ENCODE measurements at places on chromosomes 16 and 17.

DNA sequence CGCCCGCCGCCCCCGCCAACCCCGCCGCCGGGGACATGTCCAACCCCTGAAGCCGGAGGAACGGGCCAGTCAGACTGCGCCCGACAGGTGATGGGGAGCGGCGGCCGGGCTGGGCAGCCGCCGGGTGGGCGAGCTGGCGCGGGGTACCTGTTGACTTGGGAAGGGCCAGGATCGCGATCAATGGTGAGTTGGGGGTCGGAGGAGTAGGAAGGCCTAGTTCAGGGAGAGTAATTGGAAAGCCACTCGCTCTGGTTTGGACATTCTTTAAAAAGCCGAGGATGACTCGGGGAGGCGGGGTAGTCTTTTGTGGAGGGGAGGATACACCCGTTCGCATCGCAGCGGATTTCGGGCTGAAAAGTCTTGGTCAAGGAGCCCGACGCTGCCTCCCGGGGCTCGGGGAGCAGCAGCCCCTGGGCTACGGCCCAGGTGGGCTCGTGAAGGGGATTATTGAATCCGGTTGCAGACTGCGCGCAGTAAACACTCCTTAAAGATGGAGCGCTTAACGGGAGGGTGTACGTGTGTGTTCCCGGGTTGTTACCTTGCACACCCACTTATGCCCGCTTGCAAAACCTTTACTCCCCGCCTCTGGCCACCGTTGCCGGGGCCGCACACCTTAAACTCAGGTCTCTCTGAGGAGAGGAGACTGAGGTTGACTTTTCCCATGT lies 123.8 kb downstream of the GOSR1 start:
- peak overlapping the region; percentile 99 for H3K27ac ChIP-seq
- no peak for DNase-seq
- peaks cover 15% of the 10 kb centered on the region for H3K4me1 ChIP-seq
- no peaks in the 10 kb centered on the region for H3K36me3 ChIP-seq
- H3K27me3 ChIP-seq = no peaks in the 10 kb centered on the region

GRCh38 chr17:34782271-34782670 lies 179.0 kb downstream of the CCT6B start:
- H3K36me3 ChIP-seq = no peaks in the 10 kb centered on the region
- no peak overlapping the region for H3K27ac ChIP-seq
- H3K4me3 ChIP-seq = no peak overlapping the region

GRCh38 chr16:908526-909155 lies 62.1 kb downstream of the LMF1 start:
- DNase-seq = no peak
- no peak overlapping the region for H3K27ac ChIP-seq
- no peaks in the 10 kb centered on the region for H3K27me3 ChIP-seq

DNA sequence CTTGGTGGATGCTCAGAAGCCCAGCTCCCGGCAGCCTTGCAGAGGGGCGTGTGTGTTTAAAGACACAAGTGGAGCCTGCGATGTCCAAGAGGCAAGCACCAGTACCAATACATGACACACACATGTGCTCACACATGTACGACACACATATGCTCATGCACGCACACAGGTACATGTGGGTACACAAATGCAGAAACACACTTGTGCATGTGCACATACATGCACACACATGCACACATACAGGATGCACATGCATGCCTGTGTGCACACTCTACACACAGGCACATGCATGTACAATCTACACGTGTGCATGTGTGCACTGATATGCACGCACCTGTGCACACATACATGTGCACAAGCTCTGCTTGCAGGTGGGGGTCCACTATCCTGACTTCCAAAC lies 10.8 kb downstream of the RBFOX3 start:
- DNase-seq = no peak
- no peaks in the 10 kb centered on the region for H3K36me3 ChIP-seq
- peaks cover 78% of the 10 kb centered on the region for H3K27me3 ChIP-seq

GRCh38 chr16:10578474-10579316 lies 1.7 kb downstream of the EMP2 start:
- no peaks in the 10 kb centered on the region for H3K36me3 ChIP-seq
- DNase-seq = no peak
- no peaks in the 10 kb centered on the region for H3K27me3 ChIP-seq
- no peak overlapping the region for H3K4me3 ChIP-seq

GRCh38 chr16:55480228-55480655 lies 1.2 kb downstream of the MMP2 start:
- H3K27ac ChIP-seq = no peak overlapping the region
- no peak overlapping the region for H3K4me3 ChIP-seq
- H3K4me1 ChIP-seq = no peaks in the 10 kb centered on the region
- H3K36me3 ChIP-seq = no peaks in the 10 kb centered on the region
- no peak for DNase-seq

DNA sequence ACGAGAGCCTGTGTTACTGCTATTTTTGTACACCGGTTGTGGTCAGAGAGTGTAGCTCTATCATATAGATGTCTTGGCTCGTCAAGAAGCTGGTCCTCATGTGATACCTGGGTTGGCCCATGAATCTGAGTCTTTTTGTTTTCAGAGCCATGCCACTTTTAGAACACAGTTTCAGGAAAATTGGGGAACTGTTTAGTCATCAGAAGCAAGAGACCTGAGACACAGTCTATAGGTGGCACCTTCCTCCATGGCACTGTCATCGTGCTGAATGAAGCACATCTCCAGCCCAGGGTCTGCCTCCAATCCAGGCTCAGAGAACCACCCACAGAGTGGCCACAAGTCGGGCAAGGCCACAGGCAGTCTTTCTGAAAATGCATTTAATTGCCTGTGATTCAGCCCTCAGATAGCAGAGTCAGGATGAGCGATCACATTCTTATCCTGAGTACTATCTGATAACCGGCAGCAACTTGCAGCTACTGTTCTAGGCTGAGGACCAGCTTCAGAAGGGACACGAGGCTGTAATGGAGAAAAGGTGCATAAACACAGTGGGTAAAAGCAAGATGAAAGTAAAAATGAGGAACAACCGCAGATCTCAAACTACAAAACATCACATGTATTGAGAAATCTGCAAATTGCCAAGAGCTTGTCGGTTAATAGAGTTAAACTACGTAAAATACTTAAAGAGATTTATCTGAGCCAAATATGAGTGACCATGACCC lies 14.2 kb upstream of the HAPSTR1 start:
- H3K27ac ChIP-seq = peak overlapping the region; percentile 74
- DNase-seq = peak; percentile 47
- no peaks in the 10 kb centered on the region for H3K27me3 ChIP-seq
- H3K4me1 ChIP-seq = peaks cover 33% of the 10 kb centered on the region
- no peaks in the 10 kb centered on the region for H3K36me3 ChIP-seq
- H3K4me3 ChIP-seq = peak overlapping the region; percentile 12

DNA sequence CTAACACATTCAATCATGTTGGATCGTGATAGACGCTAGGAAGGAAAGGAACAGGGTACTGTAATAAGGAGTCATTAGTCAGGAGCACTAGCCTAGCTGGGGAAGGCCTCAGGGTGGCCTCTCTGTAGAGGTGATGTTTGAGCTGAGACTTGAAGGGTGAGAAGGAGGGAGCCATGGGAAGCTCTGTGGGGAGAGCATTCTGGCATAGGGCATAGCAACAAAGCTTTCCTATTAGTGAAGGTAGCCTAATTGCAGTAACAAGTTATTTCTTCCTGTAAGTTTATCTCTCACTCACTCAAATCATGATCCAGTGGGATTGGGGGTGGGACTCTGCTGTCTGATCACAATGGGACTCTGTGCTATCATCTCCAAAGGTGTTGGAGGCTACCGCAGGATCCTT lies 16.1 kb downstream of the PLCG2 start:
- no peaks in the 10 kb centered on the region for H3K36me3 ChIP-seq
- H3K4me1 ChIP-seq = no peaks in the 10 kb centered on the region
- H3K4me3 ChIP-seq = no peak overlapping the region
- no peaks in the 10 kb centered on the region for H3K27me3 ChIP-seq
